WTC11 (cell line): ENCODE measurements at places on chromosomes 2 and 18. TPM values are rescaled to one million over a fixed set of nuclear protein-coding genes. Genes with fewer than 3 reads are reported as not detected.

Gene BAZ2B
- 31.1 to 33.7 TPM (median 33.0 TPM) in 3 replicates for total RNA-seq

Gene GAL3ST2
- 0.73 to 0.98 TPM (median 0.78 TPM) in 3 replicates for total RNA-seq

Gene SLC23A3
- 0.41 to 0.59 TPM (median 0.55 TPM) in 3 replicates for total RNA-seq

Gene THSD7B
- 2.9 to 3.7 TPM (median 3.1 TPM) in 3 replicates for total RNA-seq

- no peak for DNase-seq
Observed at GRCh38 chr2:241555711-241556110, 2.8 kb upstream of the BOK start.

DNA sequence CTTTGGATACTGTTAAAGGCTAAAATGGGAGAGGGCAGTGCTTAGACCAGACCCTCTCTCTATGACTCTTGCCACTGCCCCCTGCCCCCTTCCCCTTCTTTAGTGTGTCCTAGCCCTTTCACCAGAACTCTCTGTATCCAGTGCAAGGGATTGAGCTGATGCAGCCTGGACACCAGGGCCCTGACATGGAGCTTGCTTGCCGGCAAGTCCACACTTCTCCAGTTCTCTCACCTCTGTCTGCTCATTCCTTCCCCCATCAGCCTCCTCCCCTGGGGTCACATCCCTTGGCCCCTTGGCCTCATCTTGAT, 1.5 kb upstream of the WNT6 start:
- DNase-seq, result no peak

DNA sequence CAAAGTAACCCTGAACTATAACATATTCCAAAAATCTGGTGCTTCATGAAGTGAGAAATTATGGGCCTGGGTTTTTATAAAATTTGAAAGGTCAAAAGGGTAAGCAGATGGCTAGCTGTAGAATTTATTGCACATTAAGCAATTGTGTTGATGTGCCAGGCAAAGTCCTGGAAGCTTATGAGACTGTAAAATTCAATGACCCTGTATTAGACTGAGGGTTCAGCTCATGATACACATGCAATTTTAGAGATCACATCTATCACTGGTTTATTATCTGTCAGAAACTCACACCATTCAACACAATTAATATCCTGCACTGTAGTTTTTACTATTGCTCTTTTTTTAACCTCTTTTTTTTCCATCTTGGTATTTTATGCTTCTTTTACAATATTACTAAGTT, 1162.6 kb upstream of the SLC39A10 start:
- DNase-seq, result no peak

DNA sequence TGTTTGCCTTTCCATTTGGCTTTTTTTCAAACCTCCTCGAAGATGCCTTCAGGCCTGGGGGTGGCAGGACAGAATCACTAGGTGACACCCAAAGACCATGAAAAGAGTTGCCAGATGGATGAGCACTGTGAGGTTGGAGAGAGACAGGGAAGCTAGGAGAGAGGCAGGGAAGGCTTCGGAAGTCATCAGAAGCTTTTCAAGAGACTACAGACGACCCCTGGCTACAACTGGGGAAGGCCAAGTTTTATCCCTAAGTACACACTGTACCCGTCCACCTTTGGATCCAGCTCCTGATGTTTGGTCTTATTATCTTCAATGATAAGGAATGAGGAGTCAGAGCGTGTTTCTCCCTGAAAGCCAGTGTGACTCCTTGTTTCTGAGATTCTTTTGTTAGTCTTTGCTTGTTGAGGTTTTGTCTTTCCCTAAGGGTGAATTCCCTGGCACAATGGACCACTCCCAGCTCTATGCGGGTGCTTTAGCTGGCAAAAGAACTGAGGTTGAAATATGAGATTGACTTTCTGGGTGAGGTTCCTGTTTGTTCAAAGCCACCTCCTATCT, 33.4 kb upstream of the SLC9A2 start:
- no peak for DNase-seq

DNA sequence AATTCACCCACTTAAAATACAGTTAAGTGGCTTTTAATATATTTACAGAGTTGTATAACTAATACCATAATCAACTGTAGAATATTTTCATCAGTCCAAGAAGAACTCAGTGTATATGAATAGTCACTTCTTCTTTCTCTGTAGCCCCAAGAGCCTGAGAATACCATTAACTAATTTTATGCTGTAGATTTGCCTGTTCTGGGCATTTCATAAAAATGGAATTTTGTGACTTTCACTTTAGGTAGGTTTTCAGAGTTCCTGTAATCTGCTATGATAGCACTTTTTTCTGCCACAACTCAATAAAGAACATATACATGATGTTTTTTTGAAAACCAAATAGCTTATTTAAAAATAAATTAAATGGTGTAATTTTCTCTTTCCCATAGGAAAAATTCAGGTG, 57.6 kb downstream of the CCDC102B start:
- DNase-seq, result no peak
